ENCODE measurements at places on chromosomes 1 and 21.

DNA sequence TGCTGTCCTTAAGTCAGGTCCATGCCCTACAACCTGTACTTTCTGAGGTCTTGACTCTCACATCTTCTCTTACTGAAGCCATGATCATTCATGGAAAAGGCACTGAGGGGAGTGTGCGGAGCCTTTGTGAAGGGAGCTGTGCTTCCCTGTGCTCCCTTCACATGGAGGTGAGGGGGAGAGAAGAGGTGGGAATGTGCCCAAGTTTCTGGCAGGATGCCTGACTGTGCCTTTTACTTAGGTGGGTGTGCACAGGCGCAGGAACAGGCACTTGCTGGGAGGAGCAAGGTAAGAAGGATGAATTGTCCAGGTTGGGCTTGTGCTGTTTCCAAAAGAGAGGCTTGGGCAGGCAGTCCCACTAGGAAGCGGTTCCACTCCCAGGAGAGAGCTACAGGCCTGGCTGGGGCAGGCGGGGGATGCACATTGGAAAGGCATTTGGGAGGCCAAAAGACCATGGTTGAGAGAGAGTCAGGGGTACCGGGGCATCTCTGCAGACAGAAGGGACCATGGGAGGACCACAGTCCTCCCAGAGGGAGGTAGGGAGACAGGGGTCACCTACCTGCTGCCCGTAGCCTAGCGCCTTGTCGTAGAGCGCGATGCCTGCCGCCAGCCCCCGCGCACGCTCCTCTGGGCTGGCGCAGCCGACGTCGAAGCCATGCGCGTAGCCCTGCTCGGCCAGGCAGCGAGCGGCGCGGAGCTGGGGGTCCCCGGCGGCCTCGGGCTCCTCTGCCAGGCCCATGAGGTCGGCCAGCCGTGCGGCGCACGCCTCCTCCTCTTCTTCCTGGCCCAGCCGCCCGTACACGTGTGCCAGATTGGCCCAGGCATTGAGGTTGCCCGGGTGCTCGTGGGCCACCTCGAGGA is 853 bp downstream of the TTC22 start:
- no peak for DNase-seq

GRCh38 chr1:56666112-56666608 is 21.0 kb downstream of the PRKAA2 start:
- no peak for DNase-seq

DNA sequence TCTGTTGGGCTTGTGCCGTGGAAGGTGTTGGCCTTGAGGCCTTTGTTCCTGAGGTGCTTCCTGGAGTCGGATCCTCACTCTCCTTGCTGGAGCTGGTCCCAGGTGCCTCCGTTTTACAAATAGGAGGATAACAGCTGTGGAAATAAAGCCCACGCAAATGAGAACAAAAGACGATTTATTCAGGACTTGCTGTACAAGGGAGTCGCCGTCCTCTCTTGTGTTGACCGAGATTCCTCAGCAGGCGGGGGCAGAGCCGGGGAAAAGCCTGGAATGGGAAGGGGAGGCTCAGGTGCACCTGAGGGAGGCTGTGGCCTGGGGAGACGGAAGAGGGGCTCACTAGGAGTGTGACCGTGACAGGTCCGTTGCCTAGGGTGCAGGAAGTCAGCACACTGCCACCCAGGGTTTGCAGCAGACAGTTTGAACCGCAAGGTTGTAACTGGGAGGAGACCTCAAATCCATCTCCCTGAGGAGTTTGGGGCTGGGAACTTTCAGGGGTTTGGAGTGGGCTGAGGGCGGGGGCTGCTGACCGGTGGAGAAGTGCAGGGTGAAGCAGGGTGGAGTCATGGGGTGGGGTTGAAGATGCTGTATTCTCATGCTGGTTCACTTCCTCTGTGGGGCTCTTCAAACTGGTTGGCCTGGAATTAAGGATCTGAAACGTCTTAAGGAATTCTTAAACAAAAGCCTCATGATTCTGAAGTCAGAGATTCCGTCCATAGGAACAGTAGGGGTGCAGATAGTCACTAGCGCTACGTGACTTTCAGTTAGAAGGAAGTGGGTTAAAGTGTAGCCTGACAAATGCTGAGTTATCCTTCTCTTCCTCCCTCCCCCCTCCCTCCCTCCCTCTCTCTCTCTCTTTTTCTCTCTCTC is 2.6 kb upstream of the CSTB start:
- no peak for DNase-seq

GRCh38 chr1:175072099-175072951 is 4.7 kb downstream of the TNN start:
- peak; percentile 6 for DNase-seq

DNA sequence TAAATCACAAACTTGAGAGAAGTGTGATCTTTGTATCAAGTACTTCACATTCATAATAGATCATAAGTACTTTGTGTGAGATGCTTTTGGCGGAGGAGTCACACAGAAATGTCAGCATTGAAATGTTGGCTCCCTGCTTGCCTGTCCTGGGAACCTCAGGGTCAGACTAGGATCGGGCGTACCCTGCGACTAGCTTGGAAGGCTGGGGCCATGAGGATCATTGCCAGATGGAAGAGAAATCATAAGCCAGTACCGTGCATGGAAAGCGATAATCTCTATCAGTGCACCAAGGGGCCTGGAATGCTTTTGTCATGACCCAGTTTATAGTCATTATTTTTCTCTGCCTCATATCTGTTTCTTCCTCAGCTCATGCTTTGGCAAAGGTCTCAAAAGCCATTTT is 35.5 kb downstream of the MTR start:
- DNase-seq = no peak

- DNase-seq = peak; percentile 32
Observed at GRCh38 chr1:92356956-92357355, 58.1 kb downstream of the RPAP2 start.

DNA sequence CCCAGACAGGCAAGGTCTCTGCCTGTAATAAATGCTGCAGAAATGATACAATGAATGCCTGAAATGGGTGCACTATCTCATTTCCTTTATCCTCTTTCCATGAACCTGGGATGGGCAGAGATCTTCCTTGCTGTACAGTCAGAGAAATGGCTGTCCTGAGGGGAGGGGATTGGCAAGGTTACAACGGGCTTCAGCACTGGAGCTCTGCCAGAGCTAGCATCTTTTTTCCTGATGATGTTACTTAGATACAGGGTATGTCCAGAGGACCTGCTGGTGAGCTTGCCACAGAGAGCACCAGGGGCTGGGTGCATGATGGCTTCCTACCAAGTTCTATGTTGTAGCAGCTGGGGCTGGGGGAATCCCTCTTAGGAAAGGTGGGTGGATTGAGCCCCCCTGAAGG is 115.1 kb downstream of the PLXNA2 start:
- no peak for DNase-seq

GRCh38 chr21:45114072-45114471 is 39.7 kb downstream of the ADARB1 start:
- DNase-seq = no peak

DNA sequence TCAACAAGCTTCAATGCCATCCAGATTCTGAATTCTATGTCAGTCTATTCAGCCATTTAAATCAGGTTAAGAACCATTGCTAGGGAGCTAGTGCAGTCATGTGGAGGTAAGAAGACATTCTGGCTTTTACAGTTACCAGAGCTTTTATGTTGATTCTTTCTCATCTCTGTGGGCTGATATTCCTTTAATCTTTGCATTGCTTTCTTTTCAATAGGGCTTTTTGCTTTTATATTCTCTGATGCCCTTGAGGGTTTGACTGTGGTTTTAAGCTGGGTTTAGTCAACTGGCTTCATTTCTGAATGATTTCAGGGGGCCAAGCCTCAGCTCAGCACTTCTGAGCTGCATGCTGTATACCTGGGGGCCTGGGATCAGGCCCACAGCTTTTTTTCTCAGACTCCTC is 51.0 kb upstream of the GORAB start:
- DNase-seq = no peak

DNA sequence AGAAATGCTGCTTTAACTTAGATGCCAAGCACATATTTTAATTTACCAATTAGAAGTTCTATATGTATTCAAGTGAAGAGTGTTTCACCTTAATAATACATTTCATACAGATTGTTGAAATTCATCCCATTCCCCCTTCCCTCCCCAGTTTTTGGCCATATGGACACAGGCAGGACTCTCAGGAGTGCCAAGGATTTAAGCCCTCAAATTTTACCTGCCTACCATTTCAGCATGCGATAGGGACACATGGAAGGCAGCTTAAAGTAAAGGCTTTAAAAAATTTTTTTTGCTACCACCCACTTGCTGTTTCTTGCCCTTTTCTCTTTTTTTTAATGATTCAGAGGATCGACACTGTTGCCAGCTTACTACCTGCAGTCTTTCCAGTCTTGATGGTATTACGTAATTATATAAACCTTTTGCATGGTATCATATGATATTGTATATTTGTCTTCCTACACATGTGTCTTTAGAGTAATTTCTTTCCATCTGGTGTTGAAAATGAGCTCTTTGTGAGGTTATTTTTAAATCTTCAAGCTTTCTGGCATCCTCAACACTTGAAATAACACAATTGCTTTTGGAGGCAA is 7.0 kb downstream of the EPB41 start:
- no peak for DNase-seq

DNA sequence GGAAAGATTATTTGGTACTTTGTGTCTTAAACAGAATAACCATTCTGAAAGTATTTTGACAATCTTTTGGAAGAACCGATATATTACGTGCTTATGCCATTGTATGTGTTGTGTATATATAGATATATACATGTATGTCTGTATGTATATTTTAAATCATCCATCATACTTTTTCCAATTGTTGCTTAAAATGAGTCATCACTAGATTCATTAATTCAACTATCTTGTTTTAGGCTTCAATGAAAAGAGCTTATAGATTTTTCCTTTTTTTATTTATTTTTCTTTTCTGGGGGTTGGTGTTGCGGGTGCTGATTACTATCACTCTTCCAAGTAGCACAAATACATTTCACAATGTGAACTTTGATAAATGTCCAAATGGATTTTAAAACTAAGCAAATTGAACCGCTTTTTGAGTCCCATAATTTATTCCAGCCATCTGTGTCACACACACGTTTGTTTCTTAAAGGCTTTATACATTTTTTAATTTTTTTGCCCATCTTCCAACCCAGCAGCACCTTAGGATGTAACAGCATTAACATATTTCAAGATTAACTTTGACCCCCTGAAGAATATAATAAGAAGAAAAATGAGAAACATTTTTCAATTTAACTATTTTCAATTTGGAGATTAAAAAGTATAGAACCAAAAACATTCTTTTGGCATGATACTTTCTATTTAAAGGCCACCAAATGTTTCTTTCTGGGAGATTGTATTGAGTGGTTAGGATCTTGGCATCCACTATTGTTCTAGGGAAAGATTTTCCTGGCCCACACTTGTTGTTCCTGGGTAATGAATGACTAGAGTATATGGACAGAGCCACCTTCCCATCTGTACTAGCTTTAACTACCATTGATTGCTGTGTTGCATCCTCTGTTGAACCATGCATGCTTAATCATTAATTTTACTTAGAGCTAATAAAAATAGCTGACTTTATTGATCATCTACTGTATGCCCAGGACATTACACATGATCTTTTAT is 9.3 kb upstream of the DPYD start:
- no peak for DNase-seq

DNA sequence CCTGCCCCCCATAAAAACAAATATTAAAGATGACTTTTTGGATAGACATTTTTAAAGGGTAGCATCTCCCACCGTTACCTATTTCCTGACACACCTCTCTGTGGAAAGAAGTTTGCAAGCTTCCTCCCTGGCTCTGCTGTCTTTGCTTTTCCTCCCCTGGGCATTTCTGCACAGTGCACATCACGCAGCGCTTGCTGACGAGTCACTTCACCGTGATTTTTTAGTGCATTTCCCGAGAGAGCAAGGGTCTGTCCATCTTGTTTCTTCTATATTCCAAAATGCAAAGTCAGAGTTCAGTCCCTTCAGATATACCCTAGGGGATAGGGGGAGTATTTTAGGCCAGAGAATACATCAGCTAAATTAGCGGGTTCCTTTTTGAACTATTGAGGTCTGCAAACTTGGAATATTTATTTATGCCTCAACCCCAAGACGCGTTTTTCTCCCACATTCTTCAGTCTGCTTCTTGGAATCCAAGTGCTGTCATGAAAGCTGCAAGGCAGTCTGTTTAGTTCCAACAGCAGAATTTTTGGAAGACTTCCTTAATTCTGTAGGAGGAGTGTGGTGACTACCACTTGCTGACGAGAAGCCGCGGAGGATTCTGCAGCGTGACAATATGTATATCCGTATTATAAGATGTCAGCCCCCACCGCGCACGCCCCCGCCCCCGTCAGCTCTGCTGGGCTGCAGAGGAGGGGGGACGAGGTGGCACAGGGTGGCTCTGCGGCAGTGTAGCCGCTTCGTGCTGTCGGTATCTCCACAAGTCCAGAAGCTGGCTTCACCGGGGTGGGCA is 22.4 kb downstream of the SMYD2 start:
- DNase-seq = no peak

DNA sequence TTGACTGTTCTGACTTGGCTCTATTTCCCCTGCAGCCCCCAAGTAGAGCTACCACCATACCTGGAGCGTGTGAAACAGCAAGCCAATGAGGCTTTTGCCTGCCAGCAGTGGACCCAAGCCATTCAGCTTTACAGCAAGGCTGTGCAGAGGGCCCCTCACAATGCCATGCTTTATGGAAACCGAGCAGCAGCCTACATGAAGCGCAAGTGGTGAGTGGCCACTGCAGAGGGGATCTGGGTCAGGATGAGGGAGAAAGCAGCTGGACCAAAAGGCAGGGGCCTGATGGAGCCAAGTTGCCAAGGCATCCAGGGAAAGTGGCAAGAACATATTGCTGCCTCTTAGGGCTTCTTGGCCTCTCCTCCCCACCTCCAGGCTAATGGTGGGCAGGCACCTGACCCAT is 24.1 kb upstream of the TMEM222 start:
- DNase-seq = no peak

GRCh38 chr1:208209286-208209685 is 34.9 kb downstream of the PLXNA2 start:
- no peak for DNase-seq

- no peak for DNase-seq
Observed at GRCh38 chr1:24984800-24985522, 54.9 kb upstream of the RUNX3 start.

DNA sequence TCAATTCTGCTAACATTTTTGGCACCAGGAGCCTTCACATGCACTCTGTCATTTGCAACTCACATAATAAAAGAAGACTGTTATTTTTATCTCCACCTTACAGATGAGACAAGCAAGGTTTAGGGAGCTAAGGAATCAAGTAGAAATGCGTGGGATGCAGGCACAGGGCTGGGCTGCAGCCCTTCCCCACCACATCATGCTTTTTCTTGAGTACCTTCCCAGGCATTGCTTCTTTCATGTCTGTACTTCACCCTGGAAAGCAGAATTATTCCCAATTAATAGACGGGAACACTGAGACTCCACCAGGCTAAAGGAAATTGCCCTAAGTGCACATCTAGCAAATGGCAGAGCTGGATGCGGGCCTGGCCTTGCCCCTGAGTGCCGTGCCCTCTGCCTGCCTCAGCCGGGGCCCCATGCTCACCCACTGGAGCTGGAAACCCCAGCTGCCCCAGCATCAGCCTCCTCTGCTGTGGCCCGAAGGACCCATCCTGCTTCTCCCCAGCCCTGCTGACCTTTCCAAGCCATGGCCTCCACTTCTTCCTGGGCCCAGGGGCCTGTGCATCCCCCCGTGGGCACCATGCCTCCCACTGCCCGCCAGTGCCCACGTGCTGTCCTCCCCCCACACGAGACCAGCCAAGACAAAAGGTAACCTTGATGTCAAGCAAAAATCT is 257.5 kb downstream of the TOMM20 start:
- no peak for DNase-seq

- peak; percentile 92 for DNase-seq
Observed at GRCh38 chr1:243718893-243719292, 131.2 kb downstream of the AKT3 start.
